ENCODE measurements at places on chromosomes 13 and 19. TPM values are rescaled to one million over a fixed set of nuclear protein-coding genes. Genes with fewer than 3 reads are reported as not detected.

TMEM259 gene
- total RNA-seq: 180 TPM

CFD gene
- 35.1 TPM for total RNA-seq

CALR gene
- 1,087 TPM for total RNA-seq

- no peak overlapping the region for H3K4me3 ChIP-seq
- H3K4me1 ChIP-seq: no peaks in the 10 kb centered on the region
- no peak overlapping the region for H3K27ac ChIP-seq
- no peaks in the 10 kb centered on the region for H3K36me3 ChIP-seq
- DNase-seq: peak; percentile 69
Measured at GRCh38 chr19:50817941-50818858, 5.4 kb downstream of the KLK1 start.

- no peaks in the 10 kb centered on the region for H3K27me3 ChIP-seq
- H3K27ac ChIP-seq: no peak overlapping the region
- peaks cover 2% of the 10 kb centered on the region for H3K4me1 ChIP-seq
- H3K36me3 ChIP-seq: no peaks in the 10 kb centered on the region
- peak; percentile 13 for DNase-seq
- H3K4me3 ChIP-seq: no peak overlapping the region
Measured at GRCh38 chr13:65932587-65933239, 1297.4 kb downstream of the PCDH9 start.

DNA sequence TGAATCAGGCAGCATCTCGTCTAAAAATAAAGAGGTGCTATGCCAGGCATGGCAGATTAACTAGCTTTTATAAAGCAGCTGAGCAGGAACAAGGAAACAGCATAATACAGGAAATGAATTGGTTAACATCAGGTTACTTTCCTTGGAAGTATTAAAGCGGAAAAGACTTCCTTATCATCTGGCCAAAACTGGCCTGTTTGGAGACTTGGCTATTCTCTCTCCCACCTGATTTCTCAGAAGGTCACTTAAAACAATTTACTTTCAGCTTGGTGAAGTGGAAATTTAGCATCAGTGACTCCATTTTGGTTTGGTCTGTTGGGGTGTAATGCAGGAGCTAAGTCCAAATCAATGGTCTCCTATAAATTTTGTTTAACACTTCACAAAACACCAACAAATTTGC lies 191.6 kb downstream of the NUFIP1 start:
- H3K4me3 ChIP-seq: no peak overlapping the region
- H3K27me3 ChIP-seq: no peaks in the 10 kb centered on the region
- H3K4me1 ChIP-seq: no peaks in the 10 kb centered on the region
- H3K27ac ChIP-seq: no peak overlapping the region
- no peaks in the 10 kb centered on the region for H3K36me3 ChIP-seq

DNA sequence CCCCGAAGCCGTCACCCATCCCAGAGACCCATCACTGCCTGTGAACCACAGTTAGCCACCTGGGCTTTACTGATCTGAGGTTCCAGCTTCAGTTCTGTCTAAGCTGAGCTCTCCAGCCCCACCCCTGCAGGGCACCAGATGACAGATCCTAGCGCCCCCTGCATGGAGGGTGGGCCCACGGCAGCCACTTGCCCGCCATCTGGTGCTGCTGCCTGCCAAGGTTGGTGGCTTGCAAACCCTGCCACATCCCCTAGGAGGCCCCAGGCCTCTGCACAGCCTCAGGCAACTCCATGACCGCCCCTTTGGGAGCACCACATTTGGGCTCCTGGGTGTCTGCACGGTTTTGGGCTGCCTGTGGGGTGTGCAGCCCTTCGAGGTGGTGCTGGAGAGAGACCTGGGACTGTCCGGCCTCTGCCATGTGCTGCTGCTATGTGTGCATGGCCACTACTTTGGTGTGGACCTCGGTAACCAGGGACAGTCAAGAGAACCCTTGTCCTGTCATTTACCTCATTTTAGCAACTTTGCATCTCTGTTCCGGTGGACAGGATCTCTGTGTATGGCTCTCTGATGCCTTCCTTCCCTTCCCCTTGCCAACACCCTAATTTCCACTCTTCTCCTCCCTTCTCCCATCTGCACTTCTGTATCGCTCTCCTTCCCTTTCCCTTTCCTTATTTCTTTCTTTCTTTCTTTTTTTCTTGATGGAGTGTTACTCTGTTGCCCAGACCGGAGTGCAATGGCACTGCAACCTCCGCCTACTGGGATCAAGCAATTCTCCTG lies 17.4 kb upstream of the SDHAF1 start:
- no peak overlapping the region for H3K27ac ChIP-seq
- no peaks in the 10 kb centered on the region for H3K27me3 ChIP-seq
- H3K4me1 ChIP-seq: no peaks in the 10 kb centered on the region
- H3K36me3 ChIP-seq: no peaks in the 10 kb centered on the region
- no peak for DNase-seq

DNA sequence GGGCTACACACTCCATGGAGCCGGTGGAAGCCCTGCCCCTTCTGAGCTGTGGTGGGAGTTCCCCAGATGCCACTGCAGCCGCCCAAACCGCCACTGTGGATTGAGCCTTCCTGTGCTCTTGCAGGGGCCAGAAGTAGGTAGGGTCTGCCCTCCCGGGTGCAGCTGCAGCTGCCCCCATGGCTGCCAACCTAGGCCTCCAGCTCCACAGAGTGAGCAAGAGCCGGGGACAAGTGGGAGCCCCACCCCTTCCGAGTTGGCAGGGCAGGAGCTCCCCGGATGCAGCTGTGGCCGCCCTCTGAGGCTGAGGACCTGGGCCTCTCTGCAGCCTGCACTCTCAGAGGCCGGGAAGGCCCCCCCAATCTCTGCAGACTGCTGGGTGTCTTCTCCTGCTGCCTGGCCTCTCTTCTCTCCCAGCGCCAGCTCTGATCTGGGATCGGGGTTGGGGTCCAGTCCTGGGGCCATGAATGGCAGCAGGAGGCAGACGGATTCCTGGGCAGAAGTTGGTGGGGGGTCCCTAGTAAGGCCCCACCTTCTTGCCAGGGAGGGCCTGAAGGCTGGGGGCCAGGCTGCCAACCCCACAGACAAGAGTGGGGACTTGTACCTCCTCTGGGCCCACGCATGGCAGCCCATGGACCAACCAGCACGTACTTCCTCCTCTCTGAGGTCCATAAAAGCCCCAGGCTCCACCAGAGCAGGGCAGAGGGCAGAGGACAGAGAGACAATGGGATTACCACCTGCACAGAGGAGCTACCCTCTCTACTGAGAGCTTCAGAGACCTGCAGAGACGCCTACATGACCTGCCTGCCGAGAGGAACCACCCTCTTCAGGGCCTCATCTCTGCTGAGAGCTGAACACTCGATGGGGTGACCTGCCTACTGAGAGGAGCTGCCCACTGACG lies 28.9 kb downstream of the AP2S1 start:
- no peaks in the 10 kb centered on the region for H3K36me3 ChIP-seq
- DNase-seq: no peak
- no peak overlapping the region for H3K27ac ChIP-seq
- H3K27me3 ChIP-seq: no peaks in the 10 kb centered on the region

- H3K4me3 ChIP-seq: no peak overlapping the region
- H3K36me3 ChIP-seq: no peaks in the 10 kb centered on the region
- no peaks in the 10 kb centered on the region for H3K4me1 ChIP-seq
- H3K27me3 ChIP-seq: no peaks in the 10 kb centered on the region
Measured at GRCh38 chr19:53696951-53697350, 65.2 kb downstream of the DPRX start.
